ENCODE measurements at places on chromosomes 7 and 10.

DNA sequence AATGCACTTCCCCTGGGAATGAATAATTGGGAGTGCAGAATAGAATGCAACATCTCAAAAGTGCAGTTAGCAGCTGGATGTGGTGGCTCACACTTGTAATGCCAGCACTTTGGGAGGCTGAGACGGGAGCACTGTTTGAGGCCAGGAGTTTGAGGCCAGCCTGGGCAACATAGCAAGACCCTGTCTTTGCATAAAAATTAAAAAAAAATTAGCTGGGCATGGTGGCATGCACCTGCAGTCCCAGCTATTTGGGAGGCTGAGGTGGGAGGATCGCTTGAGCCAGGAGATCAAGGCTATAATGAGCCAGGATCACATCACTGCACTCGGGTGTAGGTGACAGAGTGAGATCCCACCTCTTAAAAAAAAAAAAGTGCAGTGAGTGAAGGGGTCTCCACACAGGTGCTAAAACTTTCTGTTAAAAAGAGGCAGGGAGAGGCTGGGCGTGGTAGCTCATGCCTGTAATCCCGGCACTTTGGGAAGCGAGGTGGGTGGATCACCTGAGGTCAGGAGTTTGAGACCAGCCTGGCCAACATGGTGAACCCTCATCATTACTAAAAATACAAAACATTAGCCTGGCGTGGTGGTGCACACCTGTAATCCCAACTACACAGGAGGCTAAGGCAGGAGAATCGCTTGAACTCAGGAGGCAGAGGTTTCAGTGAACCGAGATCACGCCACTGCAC lies 13.5 kb upstream of the ZMIZ1 start:
- no peak for DNase-seq

DNA sequence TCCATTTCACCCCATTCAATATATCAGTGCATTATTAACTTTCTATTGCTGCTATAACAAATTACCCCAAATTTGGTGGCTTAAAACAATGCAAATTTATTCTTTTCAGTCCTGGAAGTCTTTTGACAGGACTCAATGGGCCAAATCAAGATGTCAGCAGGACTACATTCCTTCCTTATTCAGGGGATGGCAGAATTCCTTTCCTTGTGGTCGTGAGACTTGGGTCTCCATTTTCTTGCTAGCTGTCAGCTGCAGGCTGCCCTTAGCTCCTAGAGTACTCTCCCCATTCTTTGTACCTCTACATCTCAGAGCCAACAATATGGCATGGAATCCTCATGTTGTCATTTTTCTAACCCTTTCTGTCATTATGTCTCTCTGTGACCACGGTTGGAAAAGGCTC lies 310.6 kb downstream of the HDAC9 start:
- no peak for DNase-seq

GRCh38 chr10:71159892-71160291 lies 52.5 kb upstream of the UNC5B start:
- DNase-seq = no peak

DNA sequence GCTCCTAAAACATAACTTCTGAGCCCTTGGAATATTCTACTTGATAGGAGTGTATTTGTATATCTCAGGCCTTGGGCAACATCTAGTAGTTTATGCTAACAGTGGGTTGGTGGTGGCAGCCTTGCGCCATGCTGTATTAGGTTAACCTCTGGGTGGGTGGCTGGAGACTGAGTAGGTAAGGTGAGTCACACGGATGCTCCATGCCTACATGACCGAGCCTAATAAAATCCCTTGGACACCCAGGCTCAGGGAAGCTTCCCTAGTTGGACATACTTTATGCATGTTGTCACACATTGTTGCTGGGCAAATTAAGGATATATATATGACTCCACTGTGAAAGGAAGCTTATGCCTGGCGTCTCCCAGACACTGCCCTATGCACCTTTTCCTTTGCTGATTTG lies 6.0 kb upstream of the DAGLB start:
- DNase-seq = no peak

DNA sequence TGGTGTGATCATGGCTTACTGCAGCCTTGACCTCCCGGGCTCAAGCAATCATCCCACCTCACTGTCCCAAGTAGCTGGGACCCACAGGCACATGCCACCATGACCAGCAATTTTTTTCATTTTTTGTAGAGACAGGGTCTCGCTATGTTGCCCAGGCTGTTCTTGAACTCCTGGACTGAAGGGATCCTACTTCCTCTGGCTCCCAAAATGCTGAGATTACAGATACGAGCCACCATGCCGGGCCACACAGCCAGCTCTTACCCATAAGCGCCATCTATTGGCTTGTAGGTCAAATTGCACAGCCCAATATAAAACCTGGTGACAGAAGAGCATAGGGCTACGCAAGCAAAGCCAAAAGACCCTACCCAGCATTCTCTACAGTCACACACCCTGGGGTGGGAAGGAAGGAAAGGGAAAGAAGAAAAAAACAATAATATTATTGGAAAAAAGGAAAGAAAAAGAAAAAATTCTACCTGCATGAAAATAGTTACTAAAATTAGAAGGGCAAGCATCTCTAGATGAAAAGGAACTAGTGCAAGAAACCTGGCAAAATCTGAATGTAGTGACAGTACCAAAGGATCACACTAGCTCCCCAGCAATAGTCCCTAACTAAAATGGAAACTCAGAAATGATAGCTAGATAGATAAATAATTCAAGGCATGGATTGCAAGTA lies 29.4 kb upstream of the AMPH start:
- peak; percentile 66 for DNase-seq

GRCh38 chr10:109450702-109451101 lies 472.6 kb downstream of the XPNPEP1 start:
- DNase-seq = peak; percentile 66

- no peak for DNase-seq
Measured at GRCh38 chr10:23918839-23919238, 290.1 kb upstream of the KIAA1217 start.

DNA sequence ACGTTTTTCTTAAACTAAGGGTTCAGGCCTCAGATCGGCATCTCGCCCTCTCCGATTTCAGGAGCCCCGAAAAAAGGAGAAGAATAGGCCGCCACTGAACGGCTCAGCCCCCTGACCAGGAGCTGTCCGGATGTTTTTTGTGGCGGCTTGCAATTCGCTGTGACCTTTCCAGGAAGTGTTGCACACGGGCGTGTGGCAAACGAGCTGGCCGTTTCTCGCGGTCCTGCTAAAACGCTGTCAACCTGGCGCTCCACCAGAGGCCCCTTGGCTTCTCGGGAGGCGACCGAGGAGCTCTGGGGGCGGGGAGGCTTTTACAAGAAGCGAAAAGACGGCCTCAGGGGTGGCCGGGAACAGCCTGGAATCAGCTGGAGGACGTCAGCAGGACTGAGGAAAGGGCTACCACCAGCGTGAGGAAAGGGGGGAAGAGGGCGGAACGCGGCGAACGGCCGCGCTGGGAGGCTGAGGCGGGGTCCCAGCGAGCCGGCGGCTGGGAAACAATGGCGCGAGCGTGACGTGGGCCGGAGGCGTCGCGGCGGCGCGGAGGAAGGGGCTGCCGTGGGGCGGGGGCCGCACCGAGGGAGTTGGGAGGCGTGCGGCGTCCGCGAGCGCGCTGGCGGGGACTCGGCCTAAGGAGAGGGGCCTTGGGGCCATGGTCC lies 493 bp downstream of the NT5C2 start:
- peak; percentile 34 for DNase-seq

GRCh38 chr10:26087666-26088065 lies 128.9 kb upstream of the GAD2 start:
- no peak for DNase-seq

- no peak for DNase-seq
Measured at GRCh38 chr7:110827287-110827855, 263.6 kb upstream of the LRRN3 start.

- DNase-seq = no peak
Measured at GRCh38 chr10:51675088-51675487, 24.3 kb downstream of the CSTF2T start.

GRCh38 chr10:6148908-6149307 lies 53.8 kb upstream of the PFKFB3 start:
- no peak for DNase-seq

DNA sequence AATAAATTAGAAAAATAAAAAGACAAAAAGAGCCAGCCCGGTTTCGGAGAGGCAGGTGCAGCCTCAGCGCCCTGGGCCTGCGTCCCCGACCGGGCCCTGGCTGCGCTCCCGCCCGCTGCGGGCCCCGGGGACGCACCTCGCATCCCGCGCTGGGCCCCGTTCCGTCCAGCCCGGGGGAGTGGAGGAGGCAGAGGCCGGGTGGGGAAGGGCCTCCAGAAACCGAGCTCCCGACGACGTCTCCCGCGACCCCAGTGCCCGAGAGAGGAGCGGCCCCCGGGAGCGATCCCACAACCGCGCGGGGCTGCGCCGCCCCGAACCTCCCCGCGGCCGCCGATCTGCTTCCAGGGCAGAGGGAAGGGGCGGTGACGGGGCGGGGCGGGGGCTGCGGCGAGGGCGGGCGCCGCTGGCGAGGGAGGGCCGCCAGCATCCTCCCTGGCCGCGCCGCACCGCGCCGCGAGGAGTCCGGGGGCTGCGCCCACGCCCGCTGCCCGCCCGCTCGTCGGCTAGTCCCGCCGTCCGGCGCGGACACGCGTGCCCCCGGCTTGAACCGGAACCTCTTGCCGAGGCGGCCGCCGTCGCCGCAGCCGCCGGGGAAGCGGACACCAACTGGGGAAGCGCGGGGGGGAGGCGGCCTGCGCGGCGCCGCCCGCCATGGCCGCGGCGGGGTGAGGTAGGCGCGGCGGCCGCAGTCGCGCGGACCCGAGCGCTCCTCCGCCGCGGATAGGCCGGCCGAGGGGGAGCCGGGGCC lies at the start of gene CCNY:
TSS of gene CCNY (plus strand) at position 426 of the 748 bp plus-strand sequence. CDS start 545 bp downstream, outside the sequence.
- DNase-seq = peak; percentile 14

GRCh38 chr7:46990761-46991160 lies 591.1 kb downstream of the TNS3 start:
- no peak for DNase-seq

- DNase-seq = no peak
Measured at GRCh38 chr10:117955176-117955575, 91.6 kb downstream of the RAB11FIP2 start.

DNA sequence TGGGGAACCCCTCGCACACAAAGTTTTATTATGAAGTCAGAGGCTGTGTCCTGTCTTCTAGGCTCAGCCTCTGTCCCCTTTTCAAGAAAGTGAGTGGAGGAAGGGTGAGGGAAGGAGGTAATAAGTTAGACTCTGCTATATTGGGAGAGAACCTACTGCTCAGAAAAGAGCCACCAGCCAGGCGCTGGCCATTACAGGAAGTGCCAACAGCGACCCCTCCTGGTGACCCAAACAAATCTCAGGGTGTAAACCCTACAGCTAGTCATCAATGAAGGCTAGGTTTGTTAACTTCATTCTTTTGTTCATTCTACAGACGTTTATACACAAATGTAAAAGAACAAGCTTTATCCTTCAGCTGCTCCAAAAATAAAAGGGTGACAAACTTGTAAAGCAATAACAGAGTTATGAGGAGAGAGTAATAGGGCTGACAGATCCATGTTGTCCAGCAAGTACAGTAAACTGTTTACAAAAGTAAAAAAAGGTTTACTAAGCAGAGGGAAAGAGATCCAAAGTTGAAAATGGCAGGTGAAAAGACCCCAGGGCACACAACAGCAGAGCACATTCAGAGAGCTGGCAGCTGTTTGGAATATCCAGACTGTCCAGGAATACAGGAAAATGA lies 82.7 kb downstream of the FAM204A start:
- peak; percentile 37 for DNase-seq

- no peak for DNase-seq
Measured at GRCh38 chr10:11488126-11488525, 123.3 kb downstream of the USP6NL start.

- no peak for DNase-seq
Measured at GRCh38 chr7:17952387-17952786, 12.1 kb upstream of the SNX13 start.

GRCh38 chr7:80699045-80699638 lies 60.7 kb downstream of the CD36 start:
- DNase-seq = peak; percentile 51

- DNase-seq = no peak
Measured at GRCh38 chr10:132516771-132517725, 20.5 kb upstream of the INPP5A start.

- no peak for DNase-seq
Measured at GRCh38 chr10:49044293-49045193, 70.8 kb downstream of the VSTM4 start.

Measured in NCI-H748 treated with DMSO at 0.1 percent for 48 hours (cell line).